ENCODE measurements at places on chromosomes 6 and 20.

- no peak for DNase-seq
Measured at GRCh38 chr6:25332655-25333071, 53.5 kb downstream of the CARMIL1 start.

DNA sequence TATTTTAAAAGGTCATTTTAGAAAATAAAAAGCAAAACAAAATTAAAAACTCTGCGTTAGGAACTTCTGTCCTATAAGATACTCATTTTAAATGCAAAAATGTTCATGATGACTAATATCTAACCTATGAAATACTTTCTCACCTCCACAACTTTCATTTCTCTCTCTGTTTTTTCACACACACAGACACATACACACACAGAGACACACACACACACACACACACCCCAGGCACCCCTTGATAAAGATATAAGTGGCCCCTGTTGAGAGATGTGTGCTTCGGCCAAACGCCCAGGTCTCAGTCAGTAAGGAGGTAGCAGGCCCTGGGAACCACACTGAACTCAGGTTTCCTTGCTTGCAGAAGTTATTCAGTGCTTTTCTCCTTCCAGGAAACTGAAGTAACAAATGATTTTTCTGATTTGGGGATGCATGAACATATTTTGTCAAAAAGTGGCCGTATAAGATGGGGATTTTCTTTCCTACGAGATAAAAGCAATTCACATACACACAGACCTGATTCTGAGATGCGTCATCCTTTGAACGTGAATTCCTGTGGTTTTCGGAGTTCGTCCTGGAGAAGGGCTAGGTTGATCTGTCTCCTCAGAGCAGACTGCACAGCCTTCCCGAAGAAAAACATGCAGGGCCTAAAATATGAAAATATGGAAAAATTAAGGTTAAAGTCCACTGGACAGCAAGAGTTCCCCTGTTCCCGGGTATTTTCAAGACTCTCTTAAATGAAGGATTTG, 306.8 kb upstream of the FOXQ1 start:
- no peak for DNase-seq

GRCh38 chr6:137983269-137983668, 116.2 kb downstream of the TNFAIP3 start:
- DNase-seq, result no peak

GRCh38 chr6:39347906-39348585, 25.5 kb upstream of the KCNK16 start:
- DNase-seq, result peak; percentile 59

GRCh38 chr20:62531046-62531838, 55.4 kb upstream of the GATA5 start:
- DNase-seq, result no peak
